COR-L47 (cell line): ENCODE measurements at places on chromosomes 1 and 21.

DNA sequence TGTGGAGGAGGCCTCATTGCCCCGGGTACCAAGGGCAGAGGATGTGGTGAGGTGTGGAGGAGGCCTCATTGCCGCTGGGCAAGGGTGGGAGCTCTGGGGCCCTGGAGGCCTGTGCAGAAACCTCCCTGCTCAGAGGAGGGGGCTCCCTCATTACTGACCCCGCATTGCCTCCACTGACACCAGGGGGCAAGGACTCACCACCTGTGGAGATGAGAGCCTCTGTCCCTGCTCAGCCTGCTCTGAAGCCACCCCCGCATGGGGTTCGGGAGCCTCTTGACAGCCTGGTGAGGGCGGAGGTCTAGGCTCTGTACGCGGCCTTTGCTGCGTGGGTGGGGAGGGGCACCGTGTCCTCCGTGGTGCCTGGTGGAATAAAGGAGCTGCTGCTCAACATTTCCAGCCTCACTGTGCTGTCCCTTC lies 95.0 kb upstream of the COL6A1 start:
- DNase-seq = no peak

GRCh38 chr1:197868751-197869489 lies 33.5 kb upstream of the C1orf53 start:
- DNase-seq = peak; percentile 1

DNA sequence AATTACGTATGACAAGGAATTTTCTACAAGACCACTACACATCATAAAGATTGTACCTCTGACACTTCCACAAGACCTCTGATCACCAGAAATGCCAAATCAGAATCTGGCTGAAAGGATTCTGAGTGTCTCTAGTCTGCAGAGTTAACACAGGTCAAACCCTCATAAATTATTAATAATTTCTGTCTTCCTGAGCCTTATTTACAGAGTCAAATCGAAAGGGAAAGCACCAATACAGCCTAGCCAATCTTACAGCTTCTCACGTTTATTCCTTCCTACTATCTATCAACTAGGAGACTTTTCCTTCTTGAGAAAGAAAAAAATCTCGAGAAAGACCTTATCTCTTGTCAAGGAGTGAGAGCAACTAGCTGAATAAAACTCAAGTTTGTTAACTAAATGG lies 2151.6 kb downstream of the MRPL39 start:
- DNase-seq = no peak

DNA sequence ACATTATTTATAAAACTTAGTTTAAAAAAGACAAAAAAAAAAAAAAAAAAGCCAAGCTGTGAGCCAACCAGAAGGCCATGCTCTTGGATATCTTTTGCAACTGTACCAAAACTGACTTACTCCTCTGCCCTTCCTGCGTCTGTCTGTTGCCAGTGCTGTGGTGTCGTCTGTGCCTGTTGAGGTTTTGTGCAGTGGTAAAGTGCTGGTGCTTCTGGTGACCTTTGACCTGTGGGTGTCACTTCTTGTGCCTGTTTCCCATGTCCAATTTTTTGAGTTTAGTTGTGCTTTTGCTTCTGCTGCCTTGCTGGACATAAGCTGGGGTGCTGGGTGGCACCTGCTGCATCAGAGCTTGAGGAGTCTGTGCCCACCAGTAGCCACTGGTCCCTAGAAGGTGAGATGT lies 41.4 kb downstream of the RNF187 start:
- DNase-seq = no peak

- DNase-seq = no peak
Measured at GRCh38 chr21:44379991-44380865, 26.8 kb downstream of the TRPM2 start.

GRCh38 chr1:44261962-44262361 lies 48.7 kb downstream of the DMAP1 start:
- no peak for DNase-seq

- DNase-seq = no peak
Measured at GRCh38 chr1:153734396-153735089, 6.7 kb downstream of the INTS3 start.

GRCh38 chr1:101241485-101242225 lies 4.8 kb downstream of the S1PR1 start:
- no peak for DNase-seq

DNA sequence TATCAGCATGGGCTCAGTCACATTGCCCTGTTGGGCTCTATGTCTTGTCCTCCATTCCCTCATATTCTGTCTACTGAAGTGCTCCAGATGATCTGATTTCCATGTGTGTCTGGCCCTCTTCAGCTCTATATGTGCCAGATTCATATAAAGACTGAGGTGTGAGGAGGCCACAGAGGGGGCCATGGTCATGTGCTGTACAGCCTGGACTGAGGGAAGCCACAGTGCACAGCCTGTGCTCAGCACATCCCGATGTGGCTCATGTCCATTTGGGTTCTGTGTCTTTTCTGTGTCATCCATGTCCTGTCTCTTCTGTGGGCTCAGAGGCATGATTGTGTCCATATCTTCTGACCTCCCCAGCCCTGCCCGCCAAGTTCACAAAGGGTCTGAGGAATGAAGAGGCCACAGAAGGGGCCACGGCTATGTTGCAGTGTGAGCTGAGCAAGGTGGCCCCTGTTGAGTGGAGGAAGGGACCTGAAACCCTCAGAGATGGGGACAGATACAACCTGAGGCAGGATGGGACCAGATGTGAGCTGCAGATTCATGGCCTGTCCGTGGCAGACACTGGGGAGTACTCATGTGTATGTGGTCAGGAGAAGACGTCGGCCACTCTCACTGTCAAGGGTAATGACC lies 97.0 kb downstream of the OBSCN start:
- no peak for DNase-seq

DNA sequence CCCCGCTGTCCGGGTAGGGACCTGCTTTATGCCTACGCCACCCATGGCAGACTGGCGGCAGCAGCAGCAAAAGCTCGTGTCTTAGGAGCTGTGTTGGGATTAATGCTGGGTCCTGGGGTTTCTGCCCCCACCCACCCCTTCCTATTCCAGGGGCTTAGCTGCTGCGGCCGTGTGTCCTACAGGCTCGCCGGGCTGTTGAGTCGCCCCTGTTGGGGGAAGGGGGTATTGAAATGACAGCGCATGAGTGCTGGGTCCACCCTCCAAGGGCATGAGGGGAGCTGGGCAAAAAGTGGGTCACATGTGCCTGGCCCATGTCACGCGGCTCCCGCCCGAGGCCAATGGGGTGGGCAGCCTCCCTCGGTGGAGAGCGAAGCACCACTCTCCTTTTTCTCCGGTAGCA lies 118.3 kb upstream of the COL6A1 start:
- DNase-seq = no peak

- DNase-seq = peak; percentile 80
Measured at GRCh38 chr1:213714645-213715044, 273.1 kb upstream of the PROX1 start.

- no peak for DNase-seq
Measured at GRCh38 chr1:172941471-172941870, 109.3 kb downstream of the TNFSF18 start.

GRCh38 chr1:175062339-175062738 lies 5.3 kb upstream of the TNN start:
- no peak for DNase-seq

- DNase-seq = no peak
Measured at GRCh38 chr1:246875041-246876026, 56.4 kb downstream of the AHCTF1 start.

GRCh38 chr1:30660241-30660640 lies 63.1 kb downstream of the MATN1 start:
- no peak for DNase-seq

GRCh38 chr21:35254006-35254764 lies 205.1 kb upstream of the RUNX1 start:
- no peak for DNase-seq

- DNase-seq = no peak
Measured at GRCh38 chr21:34520764-34521508, 8.9 kb upstream of the KCNE1 start.

DNA sequence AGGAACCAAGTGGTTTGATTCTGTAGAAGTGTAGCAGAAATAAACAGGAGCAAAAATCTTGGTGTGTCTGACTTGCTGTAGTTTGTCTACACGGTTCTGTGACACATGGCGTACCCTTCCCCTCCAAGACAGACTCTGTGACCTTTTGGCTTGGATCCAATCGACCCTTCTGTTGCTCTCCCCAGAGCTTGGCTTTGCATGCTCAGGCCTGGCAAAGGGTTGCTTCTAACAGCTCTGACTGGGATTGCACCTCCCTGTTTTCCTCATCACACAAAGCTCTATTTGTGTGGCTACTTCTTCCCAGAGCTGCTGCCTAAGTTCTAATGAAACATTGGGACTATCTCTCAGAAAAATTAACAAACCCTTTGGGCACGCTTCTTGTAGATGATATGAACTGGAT lies 24.0 kb downstream of the NGF start:
- no peak for DNase-seq

DNA sequence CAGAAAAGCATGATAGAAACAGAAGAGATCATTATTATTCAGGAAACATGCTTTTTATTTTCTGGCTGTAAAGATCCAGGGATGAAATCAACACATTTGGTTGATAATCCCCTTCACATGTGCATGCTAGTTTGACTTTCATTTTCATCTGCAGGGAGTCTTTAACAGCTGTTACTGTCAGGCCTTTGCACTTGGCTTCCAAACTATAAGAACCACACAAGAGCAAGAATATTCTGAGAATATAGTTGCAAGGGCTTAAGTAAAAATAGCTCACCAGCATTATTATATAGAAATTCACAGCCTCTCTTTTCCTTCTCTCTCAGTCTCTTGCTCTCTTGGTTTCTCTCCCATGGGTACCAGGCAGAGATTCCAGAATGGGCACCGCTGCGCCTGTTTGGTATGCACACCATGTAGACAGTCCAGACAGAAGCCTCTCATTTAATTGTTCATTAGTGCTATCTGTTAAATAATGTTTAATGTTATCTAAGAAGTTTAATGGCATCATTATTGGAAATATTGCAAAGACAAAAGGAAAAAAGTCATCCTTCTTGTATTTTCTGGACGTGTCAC lies 622.3 kb upstream of the PLXNA2 start:
- DNase-seq = no peak

DNA sequence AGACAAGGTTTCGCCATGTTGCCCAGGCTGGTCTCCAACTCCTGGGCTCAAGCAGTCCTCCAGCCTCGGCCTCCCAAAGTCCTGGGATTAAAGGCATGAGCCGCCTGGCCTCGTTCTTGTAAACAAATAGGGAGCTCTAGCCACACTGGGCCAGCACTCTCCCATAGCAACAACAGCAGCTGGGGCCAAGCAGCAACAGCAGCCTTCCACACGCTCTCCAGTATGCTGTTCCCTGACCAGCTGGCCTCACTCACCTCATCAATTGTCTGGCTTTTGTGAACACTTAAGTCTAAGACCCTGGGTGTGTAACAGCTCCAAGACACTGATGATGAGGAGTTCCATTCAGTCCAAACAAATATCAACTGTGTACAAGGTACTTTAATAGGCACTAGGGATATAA lies 16.9 kb upstream of the GLIS1 start:
- DNase-seq = no peak

DNA sequence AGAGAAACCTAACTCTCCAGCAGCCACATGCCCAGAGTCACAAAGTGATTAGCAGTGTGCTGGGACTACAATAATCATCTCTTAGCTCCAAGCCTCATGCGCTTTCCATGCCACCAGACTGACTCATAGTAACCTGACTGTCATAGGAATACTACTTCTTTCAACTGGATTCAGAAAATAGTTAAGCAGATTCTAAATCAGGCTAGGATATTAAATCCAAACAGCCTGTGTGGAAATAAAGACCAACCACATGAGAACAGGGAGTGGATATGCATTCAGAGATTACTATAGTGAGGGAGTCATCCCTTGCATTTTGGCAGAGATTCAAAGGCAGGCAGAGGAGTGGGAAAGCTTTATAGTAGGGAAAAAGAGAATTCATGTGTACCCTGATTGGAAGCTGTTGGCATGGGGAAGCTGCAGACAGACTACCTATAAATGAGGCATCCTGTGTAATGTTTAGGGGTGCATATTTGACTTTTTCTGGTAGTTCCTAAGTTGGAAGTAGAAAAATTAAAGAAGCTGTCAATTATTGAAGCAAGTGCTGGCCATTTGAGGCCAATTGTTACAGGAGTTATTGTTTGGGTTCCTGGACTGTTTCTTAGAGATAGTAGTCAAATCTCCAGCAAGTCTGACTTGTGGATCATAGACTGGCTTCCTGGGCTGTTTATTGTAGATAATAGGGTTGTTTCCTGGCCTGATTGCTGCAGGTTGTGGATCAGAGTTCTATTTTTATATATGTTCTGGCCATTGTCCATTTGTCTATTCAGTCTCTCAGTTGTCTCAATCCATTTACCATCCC lies 31.7 kb upstream of the DNAH14 start:
- DNase-seq = no peak

DNA sequence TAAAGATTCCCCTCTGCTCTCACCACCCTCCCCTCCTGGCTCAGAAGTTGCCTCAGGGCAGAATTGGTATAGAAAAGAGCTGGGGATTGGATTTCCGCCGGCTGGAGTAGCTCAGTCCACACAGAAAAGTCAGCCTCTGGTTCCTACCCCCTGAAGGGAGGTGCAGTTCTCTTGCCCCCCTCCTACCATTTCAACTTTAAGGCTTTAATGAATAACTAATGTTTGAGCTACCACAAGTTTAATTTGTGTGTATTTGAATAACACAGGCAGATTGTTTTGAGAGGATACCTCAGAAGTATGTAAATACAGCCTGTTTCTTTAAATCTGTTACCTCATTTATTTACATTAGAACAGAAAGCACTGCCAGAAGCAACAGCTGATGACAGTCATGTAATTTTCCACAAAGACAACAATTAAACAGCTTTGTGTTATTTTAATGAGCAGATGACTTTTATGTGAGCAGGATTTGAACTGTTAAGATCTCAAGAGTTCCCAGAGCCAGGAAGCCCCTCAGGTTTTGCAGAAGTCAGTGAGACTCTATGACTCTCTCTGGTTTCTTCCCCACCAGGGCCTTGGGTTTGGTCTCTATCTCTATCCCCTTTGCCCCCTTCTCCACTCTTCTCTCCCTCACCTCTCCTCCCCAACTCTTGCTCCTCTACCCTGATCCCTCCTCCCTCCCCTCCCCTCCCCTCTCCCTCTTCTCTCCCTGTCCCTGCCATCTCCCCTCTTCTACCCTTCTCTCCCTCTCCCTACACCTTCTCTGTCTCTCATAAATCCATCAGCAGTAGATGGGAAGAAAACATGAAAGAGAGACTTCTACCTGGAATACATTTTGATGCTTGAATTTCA lies 26.3 kb downstream of the DUSP10 start:
- peak; percentile 66 for DNase-seq

DNA sequence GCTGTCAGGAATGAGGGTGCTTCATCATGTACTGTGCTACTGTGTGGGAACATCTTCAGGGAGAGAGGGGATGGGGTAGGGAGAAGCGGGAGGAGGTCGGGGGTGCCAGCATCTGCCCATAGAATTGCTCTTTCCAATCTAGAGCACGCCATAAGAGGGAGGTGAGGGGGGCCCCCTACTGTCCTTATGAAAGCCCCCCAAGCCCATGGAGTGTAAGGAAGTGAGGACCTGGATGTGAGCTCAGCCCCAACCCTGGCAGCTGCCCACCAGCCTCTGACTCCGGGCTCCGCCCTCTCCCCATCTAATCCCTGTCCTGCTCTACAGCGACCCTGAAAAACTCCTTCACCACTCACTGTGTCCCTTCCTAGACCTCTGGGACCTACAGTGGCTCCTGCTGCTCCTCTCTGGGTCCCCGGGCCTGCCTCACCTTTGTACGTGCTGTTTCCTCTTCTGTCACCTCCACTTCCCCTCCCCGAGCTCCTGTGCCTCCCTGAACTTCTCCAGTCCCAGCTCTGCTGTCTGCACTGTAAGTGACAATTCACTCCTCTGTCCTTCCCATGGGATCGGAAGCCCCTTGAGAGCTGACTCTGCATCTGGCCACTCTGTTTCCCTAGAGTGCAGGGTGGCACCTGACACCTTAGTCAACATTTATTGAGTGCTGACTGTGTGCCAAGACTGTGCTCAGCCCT lies 269.4 kb downstream of the PTPRU start:
- DNase-seq = no peak

GRCh38 chr1:59696421-59697115 lies 118.2 kb upstream of the HOOK1 start:
- DNase-seq = no peak
